Stimulated activated CD4-positive, alpha-beta T cell treated with anti-CD3 and anti-CD28 coated beads, Interleukin-2, amount 100 ng/mL, for 48 hours (primary cell): ENCODE measurements at places on chromosomes 2 and 18.

- DNase-seq = no peak
Observed at GRCh38 chr2:171287611-171288010, 126.9 kb upstream of the TLK1 start.

- DNase-seq = no peak
Observed at GRCh38 chr2:178271629-178272333, 77.5 kb downstream of the OSBPL6 start.

- no peak for DNase-seq
Observed at GRCh38 chr2:60320724-60321123, 232.7 kb downstream of the BCL11A start.

DNA sequence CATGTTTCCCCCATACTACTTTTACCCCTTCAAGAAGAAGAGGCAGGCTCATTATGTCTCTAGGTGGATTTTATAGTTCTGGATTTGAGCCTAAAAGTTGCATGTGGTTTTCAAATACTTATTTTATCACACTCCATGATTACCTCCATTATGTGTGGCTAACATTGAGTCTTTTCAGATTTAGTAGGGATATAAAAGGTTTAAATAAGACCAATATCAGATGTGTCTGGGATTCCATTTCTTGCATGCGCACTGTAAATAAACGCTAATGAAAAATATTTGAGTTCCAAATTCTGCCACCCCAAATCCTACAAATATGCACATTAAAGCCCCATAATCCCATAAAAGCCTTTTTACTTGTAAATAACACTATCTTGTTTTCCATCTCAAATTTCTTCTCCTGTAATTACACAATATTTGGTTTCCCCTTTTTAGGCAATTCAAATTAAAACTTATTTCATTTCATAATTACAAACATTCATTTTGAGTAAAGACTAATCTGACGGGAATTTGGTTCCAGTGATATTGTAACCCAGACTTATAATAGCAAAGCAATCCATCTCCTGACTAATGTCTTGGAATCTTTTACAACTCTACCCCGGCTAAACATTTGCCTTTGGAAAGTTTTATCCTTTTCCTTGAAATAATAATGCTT is 600.0 kb downstream of the SLC4A3 start:
- DNase-seq = no peak

DNA sequence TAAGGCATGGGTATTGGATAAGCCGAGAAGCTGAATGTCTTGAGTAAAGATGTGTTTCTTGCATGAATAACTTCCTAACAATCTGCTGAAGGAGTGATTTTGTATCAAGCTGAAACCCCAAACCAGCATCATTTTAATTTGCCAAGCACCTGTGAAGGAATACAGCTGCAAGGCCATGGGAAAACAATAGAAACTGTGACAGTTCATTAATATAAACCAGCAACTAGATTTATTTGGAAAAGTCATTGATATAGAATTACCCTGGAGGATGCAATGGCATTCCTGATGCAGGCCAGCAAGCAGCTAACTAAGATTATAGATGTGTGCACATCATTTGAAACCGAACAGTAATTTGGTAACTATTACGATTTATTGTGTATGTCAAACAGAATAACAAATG is 155.7 kb upstream of the TCF4 start:
- DNase-seq = no peak
